ENCODE measurements at places on chromosomes 12 and 14. TPM values are rescaled to one million over a fixed set of nuclear protein-coding genes. Genes with fewer than 3 reads are reported as not detected.

GRCh38 chr12:98345308-98345876 lies 170.0 kb upstream of the TMPO start:
- no peak for DNase-seq

GRCh38 chr12:10135126-10135525 lies 5.1 kb upstream of the CLEC7A start:
- DNase-seq = no peak

- DNase-seq = no peak
Measured at GRCh38 chr12:63922474-63922873, 78.0 kb downstream of the SRGAP1 start.

SRGAP1 gene
- total RNA-seq = 10.9 TPM

ASIC1 gene
- total RNA-seq = 9.5 TPM

FIGNL2 gene
- total RNA-seq = 0.10 TPM

C12orf54 gene
- not detected for total RNA-seq

- no peak for DNase-seq
Measured at GRCh38 chr14:100675699-100676684, 50.7 kb upstream of the DLK1 start.

DDN gene
- total RNA-seq = 0.50 TPM

PA2G4 gene
- total RNA-seq = 526 TPM

ETV6 gene
- total RNA-seq = 7.6 TPM

Measured in HT1080 (cell line).